ENCODE measurements at places on chromosomes 11 and 22. TPM values are rescaled to one million over a fixed set of nuclear protein-coding genes. Genes with fewer than 3 reads are reported as not detected.

- DNase-seq = peak; percentile 78
Observed at GRCh38 chr22:25153961-25154666, 45.5 kb upstream of the CRYBB3 start.

GRCh38 chr11:30788849-30789248 lies 202.7 kb upstream of the MPPED2 start:
- DNase-seq = no peak

GRCh38 chr11:14095882-14096281 lies 133.4 kb downstream of the SPON1 start:
- DNase-seq = no peak

GRCh38 chr22:44368611-44369292 lies 56.0 kb upstream of the SHISAL1 start:
- no peak for DNase-seq

DNA sequence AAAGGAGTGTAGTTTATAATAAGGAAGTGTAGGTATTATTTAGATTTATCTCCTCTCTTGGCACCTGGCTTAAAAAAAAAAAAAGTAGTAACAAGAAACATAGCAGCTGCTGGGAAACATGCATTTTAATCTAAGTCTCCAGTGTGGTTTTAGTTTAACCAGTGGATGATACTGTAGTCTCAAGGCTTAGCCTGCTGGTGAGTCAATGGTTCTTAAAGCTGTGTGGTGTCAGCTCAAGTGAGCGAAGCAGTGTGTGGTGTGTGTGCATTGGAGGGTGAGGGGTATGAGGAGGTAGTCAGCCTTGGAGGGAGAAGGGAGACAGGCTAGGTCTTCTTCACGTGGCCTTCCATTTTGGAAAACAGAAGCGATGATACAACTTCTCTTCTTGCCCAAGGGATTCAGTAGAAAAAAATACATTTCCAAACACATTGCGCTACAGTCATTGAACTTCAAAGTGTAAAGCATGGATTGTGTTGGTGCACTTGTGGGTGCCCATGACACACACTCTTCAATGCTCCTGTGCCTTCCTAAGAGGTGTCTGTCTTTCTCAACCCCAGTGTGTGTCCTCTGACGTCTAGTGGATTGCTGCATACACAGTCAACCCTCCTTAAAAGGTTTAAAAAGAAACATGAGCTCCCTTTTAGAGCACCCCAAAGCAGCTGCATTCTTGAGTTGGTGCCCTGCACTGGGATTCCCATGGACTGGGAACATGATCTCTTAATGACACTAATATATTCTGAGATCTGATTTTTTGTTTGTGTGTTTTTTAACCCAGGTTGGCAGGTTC lies 40.1 kb downstream of the ZBTB16 start:
- DNase-seq = no peak

DNA sequence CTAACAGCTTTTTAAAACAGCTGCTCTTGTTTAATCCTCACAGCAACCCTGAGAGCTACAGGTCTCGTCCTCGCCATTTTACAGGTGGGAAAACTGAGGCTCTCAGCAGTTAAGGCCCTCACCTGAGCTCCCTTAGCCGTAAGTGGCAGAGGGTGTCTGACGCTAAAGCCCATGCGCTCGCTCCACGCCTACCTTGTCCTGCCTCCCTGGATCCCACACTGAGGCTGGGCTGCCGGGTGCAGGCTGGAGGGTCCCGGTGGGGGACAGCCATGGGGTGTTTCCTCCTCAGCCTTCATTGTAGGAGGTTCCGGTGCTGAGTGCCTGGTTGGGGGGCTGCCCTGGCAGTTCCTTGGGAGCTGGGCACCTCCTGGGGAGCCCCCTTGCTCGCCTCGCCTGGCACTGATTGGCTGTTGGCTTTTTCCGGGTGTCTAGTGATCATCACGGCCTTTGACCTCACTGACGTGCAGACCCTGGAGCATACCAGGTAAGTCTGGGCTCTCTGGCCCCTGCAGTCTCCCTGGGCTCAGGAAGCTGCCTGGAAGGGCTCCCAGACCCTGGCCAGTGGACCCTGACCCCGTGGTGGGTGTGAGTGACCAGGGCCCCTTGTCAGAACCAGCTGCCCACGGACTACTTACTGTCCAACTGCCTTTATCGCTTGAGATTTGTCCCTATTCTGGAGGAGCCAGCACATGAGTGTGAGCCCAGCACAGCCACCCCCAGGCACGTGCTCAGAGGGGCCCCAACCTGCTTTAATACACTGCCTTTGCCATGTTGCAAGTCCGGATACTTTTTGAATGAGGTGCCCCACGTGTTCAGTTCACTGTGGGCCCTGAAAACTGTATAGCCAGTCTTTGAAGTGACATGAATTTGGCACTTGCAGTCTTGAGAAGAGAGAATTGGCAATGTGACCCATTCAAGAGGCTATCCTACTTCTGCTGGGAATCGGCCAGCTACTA lies 12.6 kb downstream of the RAB36 start:
- no peak for DNase-seq

GRCh38 chr11:45399166-45399565 lies 113.0 kb upstream of the SYT13 start:
- DNase-seq = no peak

DNA sequence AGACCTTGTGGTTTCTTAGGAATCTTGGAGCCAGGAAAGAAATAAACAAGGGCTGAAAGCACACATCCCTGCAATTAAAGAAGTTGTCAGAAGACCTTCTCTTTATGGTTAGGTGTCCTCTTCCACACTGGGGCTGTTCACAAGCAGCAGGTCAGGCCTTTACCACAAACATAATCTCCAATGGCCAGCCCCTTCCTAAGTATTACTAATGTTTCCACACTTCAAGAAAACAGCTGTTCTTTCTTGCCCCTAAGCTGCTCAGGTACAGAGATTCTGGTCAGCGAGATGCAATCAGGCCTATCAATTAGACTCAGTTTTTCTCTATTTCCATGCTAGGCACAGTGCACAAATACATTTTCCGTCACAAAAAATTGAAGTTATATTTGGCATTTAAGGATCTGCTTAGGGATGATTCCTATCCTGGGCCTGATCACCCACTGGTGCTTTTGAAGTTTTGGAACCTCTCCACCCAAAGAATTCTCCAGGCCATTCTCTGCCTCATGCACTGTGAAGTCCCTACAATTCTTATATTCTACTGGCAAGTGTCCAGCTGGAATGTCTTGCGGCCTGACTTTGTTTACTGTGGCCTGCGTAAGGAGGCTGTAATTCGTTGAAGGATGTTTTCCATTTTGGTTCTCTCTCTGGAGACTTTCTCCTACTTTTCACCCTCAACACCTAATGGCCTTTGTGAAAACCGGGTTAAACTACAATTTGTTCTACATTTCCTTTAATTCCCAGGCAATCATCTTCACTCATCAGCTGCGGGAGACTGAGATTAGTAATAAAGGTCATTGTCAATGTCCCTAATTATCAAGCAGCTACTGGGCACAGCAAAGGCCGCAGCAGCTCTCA lies 5.1 kb downstream of the PRAME start:
- DNase-seq = no peak

DNA sequence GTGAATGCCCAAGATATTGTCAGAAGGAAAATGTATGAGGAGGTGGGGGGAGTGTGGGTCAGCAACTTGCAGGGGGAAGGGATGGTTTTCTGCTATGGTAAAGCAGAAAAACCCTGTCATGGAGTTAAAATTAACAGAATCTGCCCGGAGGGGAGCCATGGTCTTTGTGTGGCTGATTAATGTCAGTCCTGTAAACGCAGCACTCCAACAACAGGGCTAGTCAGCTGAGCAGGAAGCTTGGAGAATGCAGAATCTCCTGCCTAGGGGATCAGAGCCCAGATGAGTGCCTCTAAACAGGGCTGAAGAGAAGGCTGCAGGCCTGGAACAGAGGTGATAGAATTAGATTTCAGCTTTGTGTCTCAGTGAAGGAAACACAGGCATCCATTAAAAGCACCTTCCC lies 140.9 kb upstream of the MTNR1B start:
- no peak for DNase-seq

DNA sequence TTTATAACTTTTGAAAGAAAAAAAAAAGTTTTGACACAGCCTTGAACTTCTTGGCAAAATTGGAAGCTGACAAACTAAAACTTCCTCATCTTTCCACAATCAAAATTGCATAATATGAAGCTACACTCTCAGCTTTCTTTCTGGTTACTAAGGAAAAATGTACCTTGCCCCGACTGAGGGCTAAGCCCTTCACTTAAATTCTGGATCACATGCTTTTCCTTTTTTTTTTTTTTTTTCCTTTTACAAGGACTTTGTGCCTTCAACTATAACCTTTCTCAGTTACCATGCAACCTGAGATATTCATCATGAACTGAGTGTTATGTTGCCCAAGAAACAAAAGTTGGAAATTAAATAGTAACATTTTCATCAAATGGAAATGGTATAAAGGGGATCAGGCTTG lies 188.5 kb upstream of the CARD18 start:
- DNase-seq = no peak

- DNase-seq = no peak
Observed at GRCh38 chr22:42357221-42357620, 75.0 kb downstream of the NFAM1 start.

DNA sequence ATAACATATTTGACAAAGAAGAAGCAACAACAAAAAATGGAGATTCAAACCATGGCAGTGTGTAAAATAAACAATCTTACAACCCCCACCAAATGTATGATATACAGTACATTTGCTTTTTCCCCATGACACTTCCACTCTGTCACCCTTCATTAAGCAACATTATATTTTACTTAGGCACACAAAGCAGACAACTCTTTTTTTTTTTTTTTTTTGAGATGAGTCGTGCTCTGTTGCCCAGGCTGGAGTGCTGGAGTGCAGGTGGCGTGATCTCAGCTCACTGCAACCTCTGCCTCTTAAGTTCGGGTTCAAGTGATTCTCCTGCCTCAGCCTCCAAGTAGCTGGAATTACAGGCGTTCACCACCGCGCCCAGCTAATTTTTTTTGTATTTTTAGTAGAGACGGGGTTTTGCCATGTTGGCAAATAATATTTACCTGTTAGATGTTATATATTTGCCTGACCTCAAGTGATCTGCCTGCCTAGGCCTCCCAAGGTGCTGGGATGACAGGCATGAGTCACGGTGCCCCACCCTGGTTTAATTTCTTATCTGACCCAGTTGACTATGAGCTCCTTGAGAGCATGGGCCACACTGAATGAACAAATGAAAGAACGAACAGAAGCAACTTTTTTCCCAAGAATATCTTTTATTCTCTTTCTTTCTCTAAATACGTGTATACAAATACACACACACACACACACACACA lies 5.5 kb upstream of the PCF11 start:
- no peak for DNase-seq

- no peak for DNase-seq
Observed at GRCh38 chr22:22989856-22990255, 80.5 kb upstream of the GNAZ start.

GRCh38 chr11:64337538-64338249 lies 2.3 kb upstream of the CCDC88B start:
- DNase-seq = no peak

NPAS4 gene
- total RNA-seq = 0.68 TPM

TUT1 gene
- total RNA-seq = 11.5 TPM

NLRP14 gene
- total RNA-seq = not detected

SSTR3 gene
- not detected for total RNA-seq

All from left cardiac atrium (tissue), 4 donors.